ENCODE measurements at places on chromosomes 6 and 20.

DNA sequence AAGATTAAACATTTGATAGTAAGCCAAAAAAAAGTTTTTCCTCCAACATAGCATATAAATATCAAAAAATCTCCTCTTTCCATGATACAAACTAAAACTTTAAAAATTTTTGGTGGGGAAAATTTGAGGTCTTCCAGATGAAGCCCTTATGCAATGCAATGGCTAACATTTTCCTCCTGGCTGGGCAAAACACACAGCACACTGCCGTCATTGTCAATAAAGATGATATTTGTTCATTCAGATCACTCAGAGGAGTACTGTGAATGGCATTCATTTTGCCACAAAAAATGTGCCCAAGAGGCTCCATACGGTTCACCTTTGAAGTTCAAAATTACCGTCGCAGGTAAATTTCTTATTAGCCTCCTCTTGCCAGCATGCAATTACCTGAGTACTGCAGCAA, 33.9 kb upstream of the FBXO9 start:
- no peak for DNase-seq

- DNase-seq = peak; percentile 68
Measured at GRCh38 chr6:12291839-12292604, 1.9 kb downstream of the EDN1 start.

- DNase-seq = no peak
Measured at GRCh38 chr6:93964926-93965325, 545.6 kb upstream of the EPHA7 start.

DNA sequence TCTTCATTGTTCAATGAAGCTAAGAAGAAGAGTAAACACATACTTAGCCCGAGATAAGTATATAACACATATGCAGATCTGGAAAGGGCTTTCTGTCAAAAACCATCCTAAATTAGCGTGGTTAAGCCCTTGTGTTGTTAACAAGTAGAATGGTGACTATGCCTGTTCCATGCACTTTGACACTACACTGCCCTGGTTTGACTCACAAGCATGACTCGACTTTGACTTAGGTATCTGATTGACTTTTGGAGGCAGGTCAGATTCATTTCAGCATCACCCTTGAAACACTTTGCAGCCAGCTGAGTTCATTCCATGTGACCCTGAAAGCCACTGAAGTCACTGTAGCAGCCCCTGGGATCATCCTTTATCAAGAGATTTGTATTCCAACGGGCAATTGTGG, 239.8 kb downstream of the TBX18 start:
- no peak for DNase-seq

DNA sequence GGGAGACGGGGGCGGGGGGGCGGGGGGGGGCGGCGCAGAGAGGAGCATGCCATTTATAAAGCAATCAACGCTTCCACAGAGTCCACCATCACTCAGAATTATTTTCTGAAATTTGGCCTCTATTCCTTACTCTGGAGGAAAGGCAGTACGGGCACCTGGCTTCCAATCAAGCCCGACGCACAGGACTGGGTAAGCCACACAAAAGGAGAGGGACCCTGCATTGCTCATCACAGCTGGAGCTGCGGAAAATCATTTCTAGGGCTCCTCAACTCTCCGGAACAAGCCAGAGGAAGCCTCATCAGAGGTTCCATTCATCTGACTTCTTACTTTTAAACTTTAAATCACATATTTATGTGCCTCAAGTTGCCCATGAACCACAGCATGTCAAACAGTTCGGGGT, 55.9 kb downstream of the TTI1 start:
- DNase-seq = no peak

DNA sequence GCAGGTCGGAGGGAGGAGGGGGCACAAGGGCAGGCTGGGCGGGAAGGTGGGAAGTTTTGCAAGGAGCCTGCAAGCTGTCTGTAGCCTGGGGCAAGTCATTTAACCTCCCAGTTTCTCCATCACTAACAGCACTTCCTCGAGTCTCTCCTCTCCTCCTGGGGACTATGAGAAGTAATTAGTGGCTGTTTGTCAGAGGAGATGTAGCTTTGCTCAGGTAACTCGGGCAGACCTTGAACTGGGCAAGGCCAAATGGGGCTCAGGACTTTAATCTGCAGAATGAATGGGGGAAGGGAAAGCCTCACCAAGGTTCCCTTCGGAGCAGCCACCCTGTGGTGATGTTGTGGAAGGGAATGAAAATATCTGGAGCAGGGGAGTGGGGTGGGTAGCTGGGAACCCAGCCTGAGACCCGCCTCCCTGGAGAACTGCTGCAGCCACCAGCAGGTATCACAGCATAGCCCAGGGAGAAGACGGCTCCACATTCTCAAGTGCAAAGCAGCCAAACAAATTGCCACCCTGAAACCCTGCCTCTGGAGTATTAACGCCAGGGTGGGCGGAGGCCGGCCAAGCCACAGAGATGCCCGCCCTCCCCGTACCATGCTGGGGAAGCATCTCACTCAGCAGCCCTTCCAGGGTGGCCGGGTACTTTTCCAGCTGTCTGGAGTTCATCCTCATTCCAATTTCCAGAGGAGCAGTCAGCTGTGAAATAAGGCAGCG, 6.1 kb upstream of the LEMD2 start:
- no peak for DNase-seq

DNA sequence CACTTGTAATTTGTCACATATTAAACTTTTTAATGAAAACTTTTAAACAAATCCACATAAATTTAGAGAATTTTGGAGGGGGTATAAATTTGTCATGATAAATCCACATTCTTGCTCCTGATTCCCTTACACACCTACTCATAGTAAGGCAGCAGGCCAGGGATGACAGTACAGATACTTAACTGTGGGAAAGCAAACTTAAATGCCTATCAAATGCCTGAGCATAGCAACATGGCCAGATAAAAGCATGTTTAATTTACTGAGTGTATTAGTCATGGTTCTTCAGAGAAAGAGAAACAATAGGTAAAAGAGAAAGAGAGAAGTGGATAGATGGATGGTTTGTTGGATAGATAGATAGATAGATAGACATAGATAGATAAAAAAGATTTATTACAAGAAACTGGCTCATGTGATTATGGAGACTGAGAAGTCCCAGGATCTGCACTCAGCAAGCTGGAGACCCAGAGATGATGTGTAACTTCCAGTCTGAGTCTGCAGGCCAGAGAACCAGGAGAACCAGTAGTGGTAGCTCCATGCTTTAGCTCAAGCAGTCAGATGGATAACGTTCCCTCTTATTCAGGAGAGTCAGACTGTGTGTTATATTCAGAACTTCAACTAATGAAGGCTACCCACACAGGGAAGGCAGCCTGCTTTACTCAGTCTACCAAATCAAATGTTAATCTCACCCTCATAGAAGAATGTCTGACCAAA, 15.9 kb upstream of the ADGRF1 start:
- DNase-seq = no peak

DNA sequence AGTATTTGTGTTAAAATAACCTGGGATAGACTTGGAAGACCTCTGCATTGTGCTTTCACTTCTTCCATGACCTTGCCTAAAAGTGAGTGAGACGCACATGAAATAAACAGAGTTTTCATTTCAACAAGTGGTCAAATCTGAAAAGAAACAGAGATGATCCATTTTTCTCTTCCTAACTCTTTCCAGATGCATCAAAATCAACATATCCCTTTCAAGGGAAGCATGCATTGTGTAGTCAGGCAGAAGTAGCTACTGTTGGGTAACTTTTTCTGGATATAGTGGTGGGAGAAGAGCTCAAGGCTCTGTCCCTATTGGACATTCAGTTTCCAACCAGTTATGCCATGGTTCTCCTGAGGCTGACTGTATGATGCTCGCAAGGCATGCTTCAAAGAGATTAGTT, 233.0 kb upstream of the JAG1 start:
- DNase-seq = no peak

- no peak for DNase-seq
Measured at GRCh38 chr6:27279513-27280063, 32.1 kb downstream of the PRSS16 start.
